ENCODE measurements at places on chromosomes 7 and 10.
A peak's percentile ranks its signal among the peaks of the same experiment; 100 is the strongest.

- H3K4me3 ChIP-seq, result no peak overlapping the region
- no peaks in the 10 kb centered on the region for H3K27me3 ChIP-seq
- H3K27ac ChIP-seq, result no peak overlapping the region
- DNase-seq, result no peak
Observed at GRCh38 chr7:63067897-63068585, 930.6 kb upstream of the ZNF722 start.

DNA sequence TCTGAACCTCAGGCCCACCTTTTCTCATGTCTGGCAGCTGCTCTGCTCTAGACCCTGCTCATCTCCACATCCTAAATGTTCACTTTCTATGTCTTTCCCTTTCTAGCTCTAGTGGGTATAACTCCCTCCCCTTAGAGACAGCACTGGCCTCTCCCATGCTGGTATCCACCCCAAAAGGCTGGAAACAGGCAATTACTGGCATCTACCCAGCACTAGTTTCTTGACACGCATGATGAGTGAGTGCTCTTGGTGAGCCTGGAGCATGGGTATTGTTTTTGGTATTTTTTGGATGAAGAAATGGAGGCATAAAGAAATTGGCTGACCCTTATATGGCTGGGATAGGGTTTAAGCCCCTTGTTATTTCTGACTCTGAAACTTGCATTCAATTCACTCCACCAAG is 156.0 kb downstream of the EGFR start:
- no peak overlapping the region for H3K27ac ChIP-seq
- no peak overlapping the region for H3K4me3 ChIP-seq
- no peak for DNase-seq
- H3K4me1 ChIP-seq, result no peaks in the 10 kb centered on the region

DNA sequence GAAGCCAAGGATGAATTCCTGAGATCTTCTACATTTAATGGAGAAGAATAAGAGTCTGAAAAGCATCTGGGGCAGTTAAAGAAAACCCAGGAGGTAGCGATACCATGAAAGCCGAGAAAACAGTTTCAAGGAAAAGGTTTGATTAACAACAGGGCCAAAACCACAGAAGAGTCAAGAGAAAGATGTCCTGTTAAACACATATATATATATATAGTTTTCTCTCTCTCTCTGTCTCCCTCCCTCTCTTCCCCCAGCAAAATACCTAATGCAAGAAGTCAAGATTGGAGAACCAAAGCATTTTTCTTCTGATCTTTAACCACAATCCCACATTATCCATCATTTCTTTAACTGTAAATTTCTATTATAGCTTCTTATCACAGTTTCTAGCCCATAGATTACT is 261.4 kb downstream of the SNX13 start:
- peaks cover 57% of the 10 kb centered on the region for H3K4me1 ChIP-seq
- H3K36me3 ChIP-seq, result no peaks in the 10 kb centered on the region
- peak overlapping the region; percentile 96 for H3K27ac ChIP-seq
- no peak overlapping the region for H3K4me3 ChIP-seq
- no peaks in the 10 kb centered on the region for H3K27me3 ChIP-seq

GRCh38 chr10:123348691-123349572 is 194.7 kb downstream of the BUB3 start:
- DNase-seq, result no peak
- H3K27me3 ChIP-seq, result no peaks in the 10 kb centered on the region
- no peaks in the 10 kb centered on the region for H3K4me1 ChIP-seq
- H3K36me3 ChIP-seq, result no peaks in the 10 kb centered on the region
- H3K27ac ChIP-seq, result no peak overlapping the region
- no peak overlapping the region for H3K4me3 ChIP-seq

- no peaks in the 10 kb centered on the region for H3K36me3 ChIP-seq
- H3K27ac ChIP-seq, result no peak overlapping the region
- peaks cover 5% of the 10 kb centered on the region for H3K27me3 ChIP-seq
- H3K4me1 ChIP-seq, result no peaks in the 10 kb centered on the region
Observed at GRCh38 chr10:48708144-48708543, 23.5 kb downstream of the WDFY4 start.

GRCh38 chr7:46844486-46844885 is 737.4 kb downstream of the TNS3 start:
- DNase-seq, result no peak
- no peaks in the 10 kb centered on the region for H3K4me1 ChIP-seq

All from RWPE2 (cell line).